ENCODE measurements at places on chromosomes 6 and 20.

DNA sequence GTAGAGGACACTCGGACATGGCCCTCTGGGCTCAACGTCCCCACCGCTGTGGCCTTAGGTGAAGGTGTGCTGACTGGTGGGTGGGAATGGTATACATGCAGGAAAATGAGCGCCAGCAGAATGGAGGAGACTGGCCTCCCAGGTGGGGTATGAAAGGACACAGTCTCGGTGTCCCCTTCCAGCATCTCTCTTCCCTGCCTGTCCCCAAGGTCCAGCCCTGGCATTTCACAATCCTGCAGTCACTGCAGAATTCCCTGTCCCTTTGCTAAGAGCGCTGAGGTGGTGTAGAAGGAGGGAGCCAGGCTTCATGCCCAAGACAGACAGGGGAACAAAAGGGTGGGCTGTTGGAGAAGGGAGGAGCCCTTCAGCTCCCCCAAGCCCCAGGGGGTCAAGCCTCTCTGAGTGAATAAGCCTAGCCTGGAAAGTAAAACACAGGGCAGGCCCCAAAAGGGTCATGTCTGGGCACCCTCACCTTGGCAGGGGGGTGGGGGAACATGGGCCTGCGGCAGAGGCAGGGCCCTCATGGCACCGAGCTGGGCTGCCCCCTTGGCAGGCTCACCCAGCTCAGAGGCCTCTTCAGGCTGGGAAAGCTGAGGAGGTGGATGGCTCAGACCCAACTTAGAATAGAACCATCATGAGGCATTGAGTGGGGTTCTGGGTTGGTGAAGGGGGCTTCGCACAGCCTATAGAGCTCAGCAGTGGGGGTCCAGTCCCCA, 23.9 kb downstream of the TFEB start:
- no peak for DNase-seq

- DNase-seq: no peak
Measured at GRCh38 chr20:294602-295001, 2.8 kb upstream of the ZCCHC3 start.

GRCh38 chr6:218153-219018, 73.9 kb upstream of the DUSP22 start:
- no peak for DNase-seq

GRCh38 chr6:135145063-135145800, 35.9 kb upstream of the MYB start:
- peak; percentile 9 for DNase-seq

DNA sequence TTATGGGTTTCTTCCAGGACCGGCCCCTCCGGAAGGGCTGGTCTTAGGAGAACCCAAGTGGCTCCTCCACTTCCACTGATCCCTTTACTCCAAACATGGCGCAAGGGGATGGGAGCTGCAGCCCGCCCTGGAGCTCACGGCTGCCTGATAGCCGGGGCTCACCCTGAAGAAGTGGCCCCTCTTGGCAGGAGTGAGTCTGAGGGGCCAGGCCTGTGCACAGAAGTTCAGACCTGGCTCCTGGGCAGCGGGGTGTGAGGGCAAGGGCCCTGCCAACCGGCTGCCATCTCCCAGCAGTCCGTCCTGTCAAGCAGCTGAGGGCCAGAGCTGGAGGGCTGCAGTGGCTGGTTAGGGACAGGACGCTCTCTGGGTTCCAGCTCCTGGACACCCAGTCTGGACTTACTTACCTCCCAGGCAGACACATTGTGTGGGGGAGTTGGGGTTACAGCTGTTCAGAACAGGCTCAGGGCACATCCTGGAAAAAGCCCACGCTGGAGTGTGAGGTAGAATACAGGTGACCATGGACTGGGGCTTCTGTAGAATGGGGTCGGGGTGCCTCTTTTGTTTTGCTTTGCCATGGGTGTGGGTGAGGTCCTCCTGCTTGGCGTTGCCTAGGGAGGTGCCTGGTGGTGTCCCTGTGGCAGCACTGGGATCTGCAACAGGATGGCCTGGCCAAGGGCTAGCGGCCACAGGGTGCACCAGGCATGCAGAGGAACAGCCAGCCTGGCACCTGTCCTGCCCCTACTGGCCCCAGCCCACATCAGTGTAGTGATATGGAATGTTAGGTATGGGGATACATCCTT, 88.4 kb downstream of the ASXL1 start:
- no peak for DNase-seq

All from GDM1 (cell line).